Stimulated activated CD4-positive, alpha-beta T cell treated with anti-CD3 and anti-CD28 coated beads, TNF-alpha, amount 100 ng/mL, for 48 hours (primary cell): ENCODE measurements at places on chromosomes 4 and X.
A peak's percentile ranks its signal among the peaks of the same experiment; 100 is the strongest.

DNA sequence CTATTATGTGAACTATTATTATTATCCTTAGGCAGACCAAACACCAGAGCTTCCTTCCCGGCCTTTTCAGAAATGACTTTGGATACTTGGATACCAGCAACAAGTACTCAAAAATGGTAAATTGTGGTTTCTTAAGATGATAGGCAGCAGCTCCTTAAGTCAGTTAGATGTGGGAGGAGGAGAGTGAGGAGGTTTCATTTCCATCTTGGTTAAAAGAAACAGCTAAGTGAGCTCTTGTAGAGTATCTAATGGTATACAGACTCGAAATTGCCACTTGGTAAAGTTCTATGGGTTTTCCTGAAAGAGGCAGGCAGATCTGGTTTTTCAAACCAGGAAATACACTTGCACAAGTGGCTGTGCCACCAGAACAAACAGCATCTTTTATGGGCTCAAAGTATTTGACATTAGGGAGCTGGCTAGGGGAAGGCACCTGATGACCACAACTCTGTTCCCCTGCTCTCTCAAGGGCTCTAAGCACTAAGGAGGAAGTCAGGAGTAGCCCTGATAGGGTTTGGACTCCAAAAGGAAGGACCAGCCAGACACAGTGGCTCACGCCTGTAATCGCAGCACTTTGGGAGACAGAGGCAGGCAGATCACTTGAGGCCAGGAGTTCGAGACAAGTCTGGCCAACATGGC lies 130.9 kb downstream of the TMEM164 start:
- DNase-seq = no peak

DNA sequence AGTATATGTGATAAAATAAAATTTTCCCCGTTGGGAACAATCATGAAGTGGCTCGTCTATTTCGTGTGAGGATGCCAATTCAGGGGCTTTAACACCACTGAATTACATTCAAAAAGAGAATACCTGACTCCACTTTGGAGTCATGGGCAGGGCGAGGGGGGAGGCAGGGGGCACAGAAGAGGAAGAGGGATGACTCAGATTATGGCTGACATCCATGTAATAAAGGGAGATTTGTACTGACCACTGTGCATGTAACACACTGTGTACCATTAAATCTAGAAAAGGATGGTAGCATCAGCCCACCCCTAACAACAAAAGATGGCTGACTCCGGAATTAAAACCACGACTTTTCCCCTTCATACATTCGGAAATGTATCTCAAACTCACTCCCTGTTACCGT lies 1.3 kb downstream of the SLC9A7 start:
- no peak for DNase-seq

DNA sequence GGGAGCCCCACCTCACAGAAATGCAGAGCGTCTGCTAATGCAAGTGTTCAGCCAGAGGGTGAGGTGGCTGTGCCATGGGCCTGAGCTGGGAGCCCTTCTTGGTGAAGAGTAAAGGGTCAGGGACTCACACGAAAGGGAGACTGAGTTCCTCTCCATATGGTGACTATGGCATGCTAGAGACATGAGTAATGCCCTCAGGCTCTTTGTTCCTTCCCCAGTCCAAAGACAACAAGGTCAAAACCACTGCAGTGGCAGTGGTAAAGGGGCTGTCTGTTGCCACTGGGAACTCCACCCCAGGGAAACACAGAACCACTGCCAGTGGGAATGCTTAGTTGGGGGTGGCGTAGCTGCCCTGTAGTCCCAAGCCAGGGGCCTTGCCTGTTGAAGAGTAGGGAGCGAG lies 22.4 kb downstream of the RAB40AL start:
- no peak for DNase-seq

GRCh38 chr4:42453612-42454011 lies 56.3 kb downstream of the SHISA3 start:
- DNase-seq = no peak

DNA sequence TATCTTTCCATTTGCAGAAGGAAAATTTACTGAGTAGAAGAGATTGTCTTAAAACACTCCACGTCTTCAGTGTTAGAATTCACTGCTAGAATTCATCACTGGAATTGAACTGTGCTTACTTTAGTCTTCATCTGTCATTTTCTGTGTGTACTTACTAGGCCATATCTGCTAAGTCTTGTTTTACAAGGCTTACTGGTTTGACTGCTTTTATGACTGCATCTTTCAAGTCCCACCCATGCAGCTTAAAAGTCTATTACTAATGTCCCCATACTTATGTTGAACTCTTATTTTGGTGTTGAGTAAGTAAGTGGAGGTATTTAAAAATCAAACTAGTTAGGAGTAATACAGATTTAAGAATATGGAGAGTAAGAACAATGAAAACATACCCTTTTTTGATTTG lies 14.6 kb downstream of the CLCN3 start:
- no peak for DNase-seq

GRCh38 chrX:124433186-124433585 lies 86.8 kb downstream of the SH2D1A start:
- no peak for DNase-seq

DNA sequence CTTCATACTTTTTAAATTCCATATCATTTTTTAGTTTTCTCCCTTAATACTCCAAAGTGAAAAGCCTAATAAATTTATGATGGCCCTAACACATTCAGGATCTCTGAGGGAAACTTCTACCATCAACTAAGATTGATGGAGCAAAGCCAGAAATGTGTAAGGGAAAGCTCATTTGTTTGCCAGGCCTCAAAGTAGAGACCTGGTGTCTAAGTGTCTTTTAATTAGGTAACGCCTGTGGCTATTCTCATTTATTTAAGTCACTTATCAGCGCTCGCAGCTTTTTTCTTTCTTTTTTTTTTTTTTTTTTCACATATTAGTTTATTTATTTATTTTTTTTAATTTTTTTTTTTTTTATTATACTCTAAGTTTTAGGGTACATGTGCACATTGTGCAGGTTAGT lies 242.4 kb downstream of the TMA16 start:
- no peak for DNase-seq

DNA sequence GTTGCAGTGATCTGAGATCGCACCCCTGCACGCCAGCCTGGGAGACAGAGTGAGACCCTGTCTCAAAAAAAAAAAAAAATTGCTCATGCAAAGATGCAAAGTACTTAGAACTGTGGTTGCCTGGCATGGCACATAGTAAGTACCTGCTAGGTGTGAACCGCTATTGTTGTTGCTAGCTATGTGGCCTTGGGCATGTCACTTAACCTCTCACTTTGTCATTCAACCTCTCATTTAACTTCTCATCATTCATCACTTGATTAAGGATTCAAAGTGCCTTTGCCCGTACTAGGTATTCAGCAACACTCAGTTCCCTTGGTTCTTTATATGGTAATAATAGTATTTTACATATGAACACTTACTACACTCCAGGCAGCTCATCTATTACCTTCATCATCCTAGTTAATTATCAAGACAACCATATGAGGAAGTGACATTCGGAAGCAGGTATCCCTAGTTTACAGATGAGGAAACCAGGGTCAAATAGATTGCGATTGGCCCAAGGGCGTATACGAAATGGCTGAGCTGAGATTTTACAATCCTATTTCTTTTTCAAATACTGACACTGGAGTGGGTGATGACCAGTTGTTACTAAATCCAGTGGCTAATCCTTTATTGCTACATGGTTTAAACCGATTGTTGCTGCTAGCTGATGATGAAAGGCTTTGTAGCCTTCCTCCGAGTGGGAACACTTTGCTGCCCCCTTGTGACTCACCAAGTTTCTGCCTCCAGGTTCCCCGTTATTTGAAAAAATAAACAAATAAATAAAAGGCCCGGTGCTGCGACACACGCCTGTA lies 28.8 kb upstream of the SOWAHD start:
- peak; percentile 14 for DNase-seq

DNA sequence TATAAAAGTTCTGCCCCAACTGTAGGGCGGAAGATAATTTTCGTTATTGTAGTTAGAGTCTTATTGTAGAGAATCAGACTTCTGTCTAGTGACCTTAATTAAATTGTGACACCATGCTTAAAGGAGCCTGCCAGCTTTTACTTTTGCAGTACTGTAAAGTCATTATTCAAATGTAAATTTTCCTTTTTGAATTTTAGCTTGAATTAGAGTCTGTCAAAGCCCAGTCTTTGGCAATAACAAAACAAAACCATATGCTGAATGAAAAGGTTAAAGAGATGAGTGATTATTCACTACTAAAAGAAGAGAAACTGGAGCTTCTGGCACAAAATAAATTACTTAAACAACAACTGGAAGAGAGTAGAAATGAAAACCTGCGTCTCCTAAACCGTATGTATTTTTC lies 21.8 kb downstream of the OFD1 start:
- no peak for DNase-seq

DNA sequence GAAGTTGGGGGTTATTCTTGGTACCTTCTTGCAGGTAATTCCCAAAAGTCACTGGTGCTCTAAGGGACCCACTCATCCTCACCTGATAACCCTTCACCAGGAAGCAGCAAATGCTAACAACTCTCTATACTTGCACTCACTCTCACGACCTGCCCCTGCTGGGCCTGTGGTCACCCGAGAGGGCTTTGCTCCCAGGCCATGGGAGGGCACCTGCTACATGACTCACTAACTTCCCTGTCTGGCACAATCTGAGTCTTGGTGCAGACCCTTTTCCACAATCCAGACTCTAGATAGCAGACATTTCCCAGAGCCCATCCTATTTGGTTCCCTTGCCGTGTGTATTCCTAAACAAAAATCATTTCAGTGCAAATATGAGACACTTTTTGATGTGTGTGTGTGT lies 403.8 kb upstream of the FAT1 start:
- DNase-seq = no peak

DNA sequence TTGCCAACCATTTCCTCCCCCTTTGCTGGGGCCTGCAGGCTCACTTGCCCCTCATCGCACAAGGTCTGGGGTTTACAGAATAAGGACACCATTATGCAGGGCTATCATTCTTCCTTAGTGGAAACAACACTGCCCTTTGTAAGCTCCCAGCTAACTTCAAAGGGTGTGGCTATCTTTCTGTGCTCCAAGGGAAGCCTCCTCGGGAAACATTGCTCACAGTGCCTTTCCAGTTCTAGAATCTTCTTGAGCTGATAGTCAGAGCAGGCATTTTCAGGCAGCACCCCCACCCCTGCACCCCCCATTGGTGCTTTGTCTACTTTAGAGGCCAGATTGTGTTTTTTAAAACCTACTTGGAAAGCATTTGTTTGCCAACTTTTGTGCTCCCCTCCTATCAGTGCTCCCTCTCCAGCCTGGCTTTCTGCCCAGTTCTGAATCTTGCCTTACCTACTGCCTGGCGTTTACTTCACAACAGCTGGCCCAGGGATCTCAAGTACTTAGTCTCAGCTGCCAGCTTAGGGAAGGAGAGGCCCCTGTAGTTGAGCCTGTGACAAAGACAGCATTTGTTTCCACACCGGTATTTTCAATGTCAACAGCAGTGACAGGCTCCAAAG lies 53.5 kb downstream of the PLAC1 start:
- no peak for DNase-seq

GRCh38 chr4:118005883-118006282 lies 28.4 kb upstream of the NDST3 start:
- no peak for DNase-seq

DNA sequence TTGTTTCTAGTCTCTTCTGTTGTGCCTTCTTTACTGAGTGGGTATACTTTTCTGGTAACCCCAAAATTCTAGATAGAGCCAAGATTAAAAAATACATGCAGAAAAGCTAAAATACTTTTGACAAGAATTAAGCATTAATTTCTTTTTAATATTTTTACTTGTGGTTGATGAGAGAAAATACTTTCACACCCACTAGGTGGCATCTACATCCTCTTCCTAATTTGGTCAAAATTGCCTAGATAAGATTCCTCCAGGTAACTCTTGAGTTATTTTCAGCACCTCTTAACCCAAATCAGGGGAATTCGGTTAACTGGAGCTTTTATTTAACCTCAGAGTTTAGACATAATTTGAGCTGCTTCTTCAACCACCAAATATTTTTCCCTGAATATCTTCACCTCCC lies 28.4 kb upstream of the COX7B2 start:
- no peak for DNase-seq

- DNase-seq = no peak
Measured at GRCh38 chr4:88573995-88574394, 18.3 kb upstream of the HERC3 start.

GRCh38 chrX:45745479-45745878 lies 544.8 kb upstream of the DIPK2B start:
- no peak for DNase-seq

- DNase-seq = no peak
Measured at GRCh38 chrX:78329486-78329885, 2.1 kb upstream of the CYSLTR1 start.

GRCh38 chrX:48893556-48894348 lies 3.8 kb downstream of the TIMM17B start:
- DNase-seq = no peak

DNA sequence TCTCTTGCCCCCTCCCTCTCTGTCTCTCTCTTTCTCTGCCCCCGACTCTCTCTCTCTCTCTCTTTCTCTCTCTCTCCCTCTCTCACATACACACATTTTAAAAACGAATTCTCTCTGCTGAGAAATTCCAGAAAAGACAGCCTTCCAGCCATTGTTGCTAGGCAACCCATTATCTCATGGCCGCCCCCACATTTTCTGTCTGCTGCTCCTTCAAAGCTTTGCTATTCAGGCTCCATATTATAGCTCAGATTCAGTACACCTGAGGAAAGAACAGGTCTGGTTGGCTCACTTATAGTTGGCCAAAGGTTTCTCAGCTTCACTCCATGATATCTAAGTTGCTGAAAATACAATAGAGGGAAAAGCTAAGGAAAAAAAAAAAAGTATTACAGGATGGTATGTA lies 174.4 kb upstream of the RADX start:
- no peak for DNase-seq

DNA sequence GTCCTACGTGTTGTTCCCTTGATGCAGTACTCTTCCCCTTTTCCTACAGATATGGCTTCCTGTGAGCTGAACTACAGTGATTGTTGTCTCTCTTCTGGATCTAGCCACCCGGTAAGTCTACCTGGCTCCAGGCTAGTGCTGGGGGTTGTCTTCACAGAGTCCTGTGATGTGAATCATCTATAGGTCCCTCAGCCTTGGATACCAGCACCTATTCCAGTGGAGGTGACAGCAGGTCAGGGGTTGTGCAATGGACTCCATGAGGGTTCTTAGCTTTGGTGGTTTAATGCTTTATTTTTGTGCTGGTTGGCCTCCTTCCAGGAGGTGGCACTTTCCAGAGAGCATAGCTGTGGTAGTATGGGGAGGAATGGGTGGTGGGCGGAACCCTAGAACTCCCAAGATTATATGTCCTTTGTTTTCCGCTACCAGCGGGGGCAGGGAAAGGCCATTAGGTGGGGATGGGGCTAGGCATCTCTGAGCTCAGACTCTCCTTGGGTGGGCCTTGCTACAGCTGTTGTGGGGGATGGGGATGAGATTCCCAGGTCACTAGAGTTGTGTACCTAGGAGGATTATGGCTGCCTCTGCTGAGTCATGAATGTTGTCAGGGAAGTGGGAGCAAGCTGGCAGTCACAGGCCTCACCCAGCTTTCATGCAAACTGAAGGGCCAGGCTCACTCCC lies 121.4 kb upstream of the ANKRD50 start:
- DNase-seq = no peak

DNA sequence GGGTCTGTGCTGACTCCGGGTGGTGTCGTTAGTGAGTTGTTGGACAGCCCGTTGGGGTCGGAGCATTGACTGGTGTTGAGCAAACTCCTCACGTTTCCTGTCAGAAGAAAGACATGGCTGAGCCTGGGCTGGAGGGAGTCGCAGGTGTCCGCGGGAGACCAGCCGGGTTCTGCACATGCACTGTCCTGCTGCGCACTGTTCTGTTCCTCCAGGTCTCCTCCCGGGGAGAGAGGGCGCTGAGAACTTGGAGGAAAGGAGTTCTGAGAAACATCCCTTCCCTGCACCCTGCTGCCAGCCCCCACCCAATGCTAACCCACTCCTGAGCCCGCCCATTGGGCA lies 1.1 kb downstream of the ZNF141 start:
- no peak for DNase-seq
